ENCODE measurements at places on chromosomes 13 and 19.
A peak's percentile ranks its signal among the peaks of the same experiment; 100 is the strongest.

DNA sequence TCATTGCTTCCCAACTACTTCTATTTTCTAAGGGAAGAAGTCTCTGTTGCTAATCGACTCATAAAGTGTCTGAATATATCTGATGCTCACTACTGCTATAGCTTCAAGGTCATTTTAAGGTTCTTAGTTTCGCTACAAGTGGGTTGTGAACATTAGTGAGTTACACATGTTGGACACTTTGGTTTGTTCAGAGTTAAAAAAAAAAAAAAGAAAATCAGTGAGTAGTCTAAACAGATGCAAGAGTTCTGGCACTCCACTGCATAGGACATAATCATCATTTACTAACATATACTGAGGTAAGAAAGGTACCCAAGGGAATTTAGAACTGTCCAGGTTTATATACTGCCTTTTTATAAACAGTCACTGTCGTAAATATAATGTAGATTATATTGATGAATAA is 108.8 kb downstream of the KLF12 start:
- no peak for DNase-seq

GRCh38 chr13:55615081-55615480 is 1525.6 kb upstream of the PRR20A start:
- no peak for DNase-seq

DNA sequence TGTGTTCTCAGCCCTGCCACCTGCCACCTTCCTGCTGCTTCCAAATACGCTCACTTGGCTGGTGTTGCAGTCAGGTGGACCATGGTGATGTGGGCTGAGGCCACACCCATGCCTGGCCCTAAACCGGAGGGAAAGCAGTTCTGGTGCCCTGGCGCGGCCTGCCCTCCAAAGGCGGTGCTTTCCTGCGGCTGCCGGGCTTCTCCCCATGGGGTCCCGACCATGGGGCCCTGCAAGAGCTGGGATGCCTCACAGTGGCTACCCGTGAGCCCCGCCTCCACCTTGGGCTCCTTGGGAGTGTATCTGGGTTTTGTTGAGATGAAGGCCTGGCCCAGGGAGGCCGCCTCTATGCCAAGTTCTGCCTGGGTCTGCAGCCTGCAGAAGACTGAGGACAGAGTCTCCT is 73.7 kb downstream of the ERICH6B start:
- no peak for DNase-seq

DNA sequence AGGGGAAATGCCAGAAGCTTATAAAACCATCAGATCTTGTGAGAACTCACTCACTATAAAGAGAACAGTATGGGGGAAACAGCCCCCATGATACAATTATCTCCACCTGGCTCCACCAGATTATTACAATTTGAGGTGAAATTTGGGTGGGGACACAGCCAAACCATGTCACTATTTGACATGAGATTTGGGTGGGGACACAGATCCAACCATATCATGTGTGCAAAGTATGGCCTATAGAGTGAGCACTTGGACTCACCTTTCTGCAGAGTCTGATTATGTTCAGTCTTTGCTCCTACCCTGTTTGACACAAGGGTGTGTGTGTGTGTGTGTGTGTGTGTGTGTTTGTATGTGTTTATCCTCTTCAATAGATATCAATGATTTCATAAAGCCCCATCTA is 287.5 kb downstream of the ZNF536 start:
- DNase-seq = no peak

DNA sequence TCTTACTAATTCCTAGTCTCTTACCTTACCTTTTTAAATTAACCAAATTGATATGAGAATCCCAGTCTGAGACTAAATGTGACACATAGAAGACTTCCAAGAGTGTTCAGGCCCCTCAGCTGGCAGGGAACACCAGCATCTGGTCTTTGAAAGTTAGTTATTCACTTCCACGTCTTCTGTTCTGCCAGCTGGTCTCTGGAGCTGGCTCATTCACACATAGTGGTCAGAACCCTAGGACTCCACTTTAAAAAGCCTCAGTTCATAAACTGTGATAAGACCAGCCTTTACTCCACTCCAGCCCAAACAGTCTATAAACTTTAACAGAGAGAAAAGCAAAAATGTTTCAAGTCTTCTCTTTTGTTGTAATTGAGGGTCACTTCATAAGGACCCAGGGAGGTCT is 263.0 kb downstream of the DCT start:
- no peak for DNase-seq

- DNase-seq = no peak
Measured at GRCh38 chr19:39915848-39916215, 18.6 kb downstream of the FCGBP start.

- DNase-seq = no peak
Measured at GRCh38 chr19:55113570-55114039, 3.8 kb downstream of the PPP1R12C start.

DNA sequence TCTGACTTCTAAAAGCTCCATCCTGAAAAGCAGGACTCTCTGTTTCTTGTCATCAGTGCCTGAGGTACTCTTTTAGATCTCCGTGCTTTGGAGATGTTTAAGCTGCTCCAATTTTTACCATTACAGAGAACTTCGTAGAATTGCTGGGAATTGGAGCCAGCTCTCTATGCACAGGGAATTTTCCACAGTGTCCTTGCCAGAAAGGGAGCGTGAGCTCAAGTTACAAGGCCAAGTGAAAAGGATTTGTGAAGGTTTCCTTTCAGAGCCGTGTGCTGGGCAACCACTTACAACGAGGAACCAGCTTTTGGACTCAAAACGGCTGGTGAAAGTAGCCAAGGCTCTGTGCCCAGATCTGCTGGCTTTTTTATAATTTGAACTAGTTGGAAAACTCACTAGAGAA is 82.6 kb downstream of the NUFIP1 start:
- DNase-seq = no peak

GRCh38 chr19:57052081-57052480 is 67.7 kb upstream of the USP29 start:
- DNase-seq = no peak

GRCh38 chr19:18961767-18962620 is 21.0 kb upstream of the HOMER3 start:
- peak; percentile 41 for DNase-seq

GRCh38 chr13:110412132-110412914 is 105.2 kb downstream of the COL4A2 start:
- peak; percentile 51 for DNase-seq

GRCh38 chr13:28744656-28745055 is 25.9 kb upstream of the SLC46A3 start:
- DNase-seq = no peak

- no peak for DNase-seq
Measured at GRCh38 chr13:80555796-80556678, 215.1 kb upstream of the SPRY2 start.

GRCh38 chr19:5394551-5395505 is 54.2 kb upstream of the PTPRS start:
- DNase-seq = no peak

DNA sequence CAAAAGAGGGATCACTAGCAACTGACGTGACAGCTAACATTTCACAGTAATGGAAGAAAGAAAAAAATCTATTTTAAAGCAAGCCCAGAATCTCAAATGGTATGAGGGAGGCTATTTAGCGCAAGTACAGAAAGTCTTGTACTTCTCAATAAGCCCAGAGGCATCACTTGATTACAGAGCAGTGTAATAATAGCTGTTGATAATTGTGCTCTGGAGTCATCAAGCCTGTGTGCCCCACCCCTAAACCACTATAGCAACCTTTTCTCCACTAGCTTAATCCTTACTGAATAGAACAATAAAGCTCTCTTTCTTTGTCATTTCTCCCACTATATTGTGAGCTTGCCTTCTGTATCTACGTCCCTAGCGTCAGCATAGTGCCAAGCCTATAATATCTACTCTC is 56.6 kb downstream of the FREM2 start:
- DNase-seq = no peak

GRCh38 chr13:108496362-108497210 is 132.8 kb upstream of the MYO16 start:
- no peak for DNase-seq

GRCh38 chr13:36905944-36906343 is 14.1 kb downstream of the SMAD9 start:
- DNase-seq = no peak

DNA sequence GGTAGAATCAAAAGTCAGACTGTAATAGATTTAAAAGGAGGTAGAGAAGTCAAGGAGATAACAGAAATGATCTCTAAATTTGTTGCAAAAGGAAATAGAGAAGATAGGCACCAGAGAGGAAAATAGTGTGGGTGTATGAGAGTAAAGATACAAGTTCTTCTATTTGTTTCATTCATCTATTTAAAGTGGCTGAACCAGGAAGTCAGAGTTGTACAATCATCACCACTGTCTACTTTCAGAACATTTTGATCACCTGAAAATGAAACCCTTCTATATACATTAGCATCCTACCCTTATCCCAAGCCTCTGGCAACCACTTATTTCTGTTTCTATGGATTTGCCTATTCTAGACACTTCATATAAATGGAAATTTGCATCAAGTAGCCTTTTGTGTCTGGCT is 36.7 kb downstream of the INTS6 start:
- no peak for DNase-seq

- DNase-seq = no peak
Measured at GRCh38 chr13:94590744-94591143, 5.2 kb downstream of the TGDS start.

DNA sequence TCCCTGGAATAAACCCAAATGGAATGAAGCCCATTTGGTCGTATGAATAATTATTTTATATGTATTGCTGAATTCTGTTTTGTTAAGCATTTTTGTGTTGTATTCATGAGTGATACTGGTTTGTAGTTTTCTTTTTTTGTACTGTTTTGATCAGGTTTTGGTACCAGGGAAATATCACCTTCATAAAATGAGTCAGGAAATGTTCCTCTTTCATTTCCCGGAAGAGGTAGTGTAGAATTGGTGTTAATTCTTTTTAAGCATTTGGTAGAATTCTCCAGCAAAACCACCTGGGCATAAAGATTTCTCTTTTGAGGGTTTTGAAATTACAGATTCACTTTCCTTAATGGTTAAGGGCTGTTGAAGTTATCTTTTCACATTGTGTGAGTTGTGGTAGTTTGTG is 13.3 kb downstream of the SPATA13 start:
- no peak for DNase-seq

GRCh38 chr13:59354665-59355369 is 808.9 kb downstream of the DIAPH3 start:
- DNase-seq = no peak

GRCh38 chr19:28920269-28921066 is 292.5 kb downstream of the UQCRFS1 start:
- DNase-seq = no peak

- DNase-seq = no peak
Measured at GRCh38 chr19:51026554-51026831, at the start of gene KLK11. Gene KLK11, minus strand, starts transcription at chr19:51026616. Its CDS starts 985 bp downstream, at chr19:51025631.

DNA sequence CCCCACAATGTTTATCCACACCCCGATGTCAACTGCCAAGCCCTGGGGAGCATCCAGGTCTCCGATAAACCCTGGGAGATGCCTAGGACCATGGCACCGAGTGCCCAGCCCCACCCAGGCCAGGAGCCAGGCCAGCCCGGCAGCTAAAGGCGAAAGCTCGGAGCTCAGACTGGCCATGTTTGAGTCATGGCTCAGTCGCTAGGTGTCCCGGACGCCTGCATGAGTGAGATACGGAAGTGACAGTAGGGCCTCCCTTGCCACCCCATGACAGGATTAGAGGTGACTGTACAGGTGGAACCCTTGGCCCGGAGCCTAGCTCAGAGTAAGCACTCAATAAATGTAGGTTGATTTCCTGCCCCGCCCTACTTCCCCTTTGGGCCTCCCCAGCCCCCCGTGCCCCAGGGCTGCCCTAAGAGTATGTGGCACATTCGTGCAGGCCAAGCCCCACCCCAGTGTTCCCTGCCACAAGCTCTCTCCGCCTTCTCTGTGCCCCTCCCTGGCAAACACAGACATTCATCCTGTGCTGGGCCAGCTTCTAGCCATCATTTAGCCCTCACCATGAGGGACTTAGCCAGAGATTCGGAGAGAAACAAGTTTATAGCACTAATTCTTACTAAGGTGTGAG is 5.8 kb upstream of the TPM4 start:
- DNase-seq = peak; percentile 90

- peak; percentile 34 for DNase-seq
Measured at GRCh38 chr19:49327878-49328544, 3.0 kb upstream of the SLC6A16 start.

GRCh38 chr19:8512115-8512967 is 1.6 kb downstream of the ZNF414 start:
- no peak for DNase-seq

DNA sequence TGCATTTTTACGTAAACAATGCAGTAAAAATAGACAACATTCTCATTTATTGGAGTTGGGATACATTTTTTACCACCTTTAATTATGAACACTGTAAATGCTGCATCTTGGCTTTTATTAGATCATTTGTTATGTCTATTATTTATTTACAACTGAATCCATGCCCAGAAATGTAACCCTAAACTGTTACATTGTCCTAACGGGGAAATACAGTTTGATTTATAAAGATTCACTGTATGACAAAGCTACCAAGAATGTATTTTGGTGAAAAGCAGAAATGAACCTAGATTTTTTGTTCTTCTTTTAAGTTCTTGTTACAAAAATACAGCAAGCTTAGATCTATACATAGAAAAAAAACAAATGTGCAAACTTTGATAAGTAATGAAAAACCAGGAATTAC is 1.1 kb downstream of the METTL21C start:
- no peak for DNase-seq

GRCh38 chr13:110416131-110417025 is 109.3 kb downstream of the COL4A2 start:
- DNase-seq = no peak

GRCh38 chr19:32682317-32682716 is 6.7 kb downstream of the RGS9BP start:
- no peak for DNase-seq

GRCh38 chr13:111245576-111246384 is 74.7 kb upstream of the TEX29 start:
- no peak for DNase-seq

DNA sequence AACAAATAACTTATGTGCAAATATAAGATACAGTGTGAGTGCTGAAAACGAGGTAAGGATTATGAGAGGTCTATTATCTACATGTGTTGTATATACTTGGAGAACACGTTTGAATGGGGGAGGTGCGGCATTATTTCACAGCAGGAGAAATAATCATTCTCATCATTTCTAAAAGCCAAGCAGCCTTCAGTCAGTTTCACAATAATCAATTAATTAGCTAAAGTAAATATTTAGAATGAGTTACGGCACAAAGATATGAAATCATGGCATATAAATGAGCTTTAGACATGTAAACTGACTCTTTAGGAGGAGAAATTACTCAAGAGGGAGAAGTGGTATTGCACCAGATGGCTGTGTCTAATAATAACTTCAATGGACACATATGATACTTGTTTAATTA is 366.6 kb downstream of the DNAJC15 start:
- no peak for DNase-seq

- DNase-seq = no peak
Measured at GRCh38 chr13:99370481-99371275, 63.5 kb upstream of the GPR183 start.

DNA sequence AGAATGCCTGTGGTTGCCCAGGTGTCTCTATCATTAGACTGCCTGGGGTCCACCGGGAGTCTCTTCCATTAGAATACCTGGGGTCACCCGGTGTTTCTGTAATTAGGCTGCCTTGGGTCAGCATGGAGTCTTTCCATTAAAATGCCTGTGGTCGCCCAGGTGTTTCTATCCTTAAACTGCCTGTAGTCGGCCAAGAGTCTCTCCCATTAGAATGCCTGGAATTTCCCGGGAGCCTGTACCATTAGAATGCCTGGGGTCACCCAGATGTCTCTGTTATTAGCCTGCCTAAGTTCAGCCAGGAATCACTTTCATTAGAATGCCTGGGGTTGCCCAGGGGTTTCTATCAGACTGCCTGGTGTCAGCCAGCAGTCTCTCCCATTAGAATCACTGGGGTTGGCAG is 1492.8 kb downstream of the UQCRFS1 start:
- no peak for DNase-seq

GRCh38 chr19:35739275-35740107 is 2.8 kb downstream of the IGFLR1 start:
- DNase-seq = no peak

Data from CD4-positive, alpha-beta T cell (primary cell).